NCI-H2081 treated with DMSO at 0.1 percent for 48 hours (cell line): ENCODE measurements at places on chromosomes 1 and 21.

- DNase-seq = no peak
These were observed 315.9 kb downstream of the CAMTA1 start for GRCh38 chr1:7101187-7101586.

- no peak for DNase-seq
These were observed 74.6 kb upstream of the GADD45A start for GRCh38 chr1:67610450-67610849.

DNA sequence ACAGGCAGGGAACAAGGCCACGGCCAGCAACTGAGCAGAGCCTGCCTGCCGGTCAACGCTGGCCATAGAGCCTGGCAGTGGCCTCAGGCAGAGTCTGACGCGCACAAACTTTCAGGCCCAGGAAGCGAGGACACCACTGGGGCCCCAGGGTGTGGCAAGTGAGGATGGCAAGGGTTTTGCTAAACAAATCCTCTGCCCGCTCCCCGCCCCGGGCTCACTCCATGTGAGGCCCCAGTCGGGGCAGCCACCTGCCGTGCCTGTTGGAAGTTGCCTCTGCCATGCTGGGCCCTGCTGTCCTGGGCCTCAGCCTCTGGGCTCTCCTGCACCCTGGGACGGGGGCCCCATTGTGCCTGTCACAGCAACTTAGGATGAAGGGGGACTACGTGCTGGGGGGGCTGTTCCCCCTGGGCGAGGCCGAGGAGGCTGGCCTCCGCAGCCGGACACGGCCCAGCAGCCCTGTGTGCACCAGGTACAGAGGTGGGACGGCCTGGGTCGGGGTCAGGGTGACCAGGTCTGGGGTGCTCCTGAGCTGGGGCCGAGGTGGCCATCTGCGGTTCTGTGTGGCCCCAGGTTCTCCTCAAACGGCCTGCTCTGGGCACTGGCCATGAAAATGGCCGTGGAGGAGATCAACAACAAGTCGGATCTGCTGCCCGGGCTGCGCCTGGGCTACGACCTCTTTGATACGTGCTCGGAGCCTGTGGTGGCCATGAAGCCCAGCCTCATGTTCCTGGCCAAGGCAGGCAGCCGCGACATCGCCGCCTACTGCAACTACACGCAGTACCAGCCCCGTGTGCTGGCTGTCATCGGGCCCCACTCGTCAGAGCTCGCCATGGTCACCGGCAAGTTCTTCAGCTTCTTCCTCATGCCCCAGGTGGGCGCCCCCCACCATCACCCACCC lies at the start of gene TAS1R3:
TAS1R3 (plus strand) TSS at position 213 of the 898 bp plus-strand sequence; CDS start at position 279, 66 bp downstream.
- DNase-seq = no peak

DNA sequence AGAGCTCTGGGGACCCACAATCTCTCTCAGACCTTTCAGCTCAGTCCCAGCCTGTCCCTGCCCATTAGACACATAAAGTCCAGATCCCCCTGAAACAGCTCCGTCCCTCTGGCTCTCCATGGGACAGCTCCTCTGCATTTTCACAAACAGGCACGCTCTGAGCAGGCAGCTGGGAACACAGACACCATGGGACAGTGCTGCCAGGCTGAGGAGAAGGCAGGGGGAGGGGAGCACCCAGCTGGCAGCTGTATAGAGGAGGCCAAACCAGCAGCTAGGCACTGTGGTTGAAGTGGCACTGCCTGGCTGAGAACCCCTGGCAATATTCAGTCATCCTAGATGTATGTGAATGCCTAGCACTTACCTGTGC lies 2.0 kb downstream of the TMEM63A start:
- no peak for DNase-seq
